ENCODE measurements at places on chromosomes 1 and 21.

DNA sequence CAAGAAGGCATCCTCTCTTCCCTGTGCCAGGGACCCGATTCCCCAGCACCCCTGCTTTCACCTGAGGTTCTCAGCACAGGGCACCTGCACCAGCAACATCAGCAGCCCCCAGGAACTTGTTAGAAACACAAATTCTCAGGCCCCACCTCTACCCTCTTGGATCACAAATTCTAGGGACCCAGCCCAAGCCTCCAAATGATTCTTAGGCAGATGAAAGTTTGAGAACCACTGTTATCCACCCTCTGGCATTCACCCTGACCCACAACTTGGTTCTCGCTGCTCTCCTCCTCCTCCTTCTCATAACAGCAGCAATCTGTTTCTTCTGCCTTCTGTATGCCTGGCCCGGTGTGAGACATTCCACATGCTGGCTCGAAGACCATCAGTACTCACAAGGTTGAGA lies 60.3 kb upstream of the HIVEP3 start:
- DNase-seq = no peak

DNA sequence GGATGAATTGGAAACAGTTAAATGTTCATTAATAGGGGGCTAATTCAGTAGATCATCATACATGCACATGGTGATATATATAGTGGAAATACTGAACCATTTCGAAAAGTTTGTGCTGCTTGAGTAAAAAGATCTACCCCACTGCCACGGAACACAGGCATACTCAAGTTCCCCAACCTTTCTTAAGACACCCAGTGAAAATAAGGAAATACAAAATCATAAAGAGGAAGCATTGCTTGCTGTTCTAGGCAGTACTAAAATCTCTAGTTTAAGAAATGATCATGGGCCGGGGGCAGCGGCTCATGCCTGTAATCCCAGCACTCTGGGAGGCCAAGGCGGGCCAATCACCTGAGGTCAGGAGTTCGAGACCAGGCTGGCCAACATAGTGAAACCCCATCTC lies 37.6 kb upstream of the KIRREL1 start:
- DNase-seq = no peak

GRCh38 chr1:93537396-93537795 lies 89.5 kb downstream of the FNBP1L start:
- no peak for DNase-seq

DNA sequence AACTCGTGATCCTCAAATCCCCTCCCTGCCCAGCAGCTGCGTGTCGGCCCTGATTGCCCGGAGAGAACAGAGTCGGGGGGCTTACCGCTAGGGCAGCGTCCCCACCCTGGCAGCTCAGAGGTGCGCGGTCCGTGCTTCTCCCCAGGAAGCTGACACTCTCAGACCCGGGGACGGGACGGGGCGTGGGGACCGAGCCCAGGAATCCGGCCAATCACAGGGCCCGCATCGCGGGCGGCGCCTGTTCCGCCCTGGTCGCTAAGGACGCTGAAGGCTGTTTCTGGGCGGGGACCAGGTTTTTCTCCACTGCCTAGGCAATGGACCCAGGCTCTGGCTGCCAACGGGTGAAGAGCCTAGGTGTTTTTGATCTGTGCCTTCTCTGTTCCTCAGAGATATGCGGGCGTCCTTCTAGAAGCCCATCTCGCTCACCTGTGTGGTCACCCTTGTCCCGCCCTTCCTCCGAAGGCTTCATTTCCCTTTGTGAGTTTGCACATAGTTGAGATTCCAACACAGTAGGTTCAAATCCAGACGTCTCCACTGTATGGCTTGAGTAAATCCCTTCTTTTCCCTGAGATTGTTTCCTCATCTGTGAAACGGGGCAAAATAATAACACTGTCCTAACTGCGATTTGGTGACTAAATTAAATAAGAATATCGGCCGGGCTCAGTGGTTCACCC lies at the start of gene C1orf87:
Gene C1orf87 (minus strand): TSS at position 166 of the 674 bp plus-strand sequence. CDS start 1,127 bp downstream, outside the sequence.
- no peak for DNase-seq
